ENCODE measurements at places on chromosomes 6 and 20.

- no peak for DNase-seq
Measured at GRCh38 chr6:169407325-169407724, 153.7 kb upstream of the THBS2 start.

GRCh38 chr20:49308875-49309274 is 31.0 kb upstream of the ZNFX1 start:
- DNase-seq: no peak

DNA sequence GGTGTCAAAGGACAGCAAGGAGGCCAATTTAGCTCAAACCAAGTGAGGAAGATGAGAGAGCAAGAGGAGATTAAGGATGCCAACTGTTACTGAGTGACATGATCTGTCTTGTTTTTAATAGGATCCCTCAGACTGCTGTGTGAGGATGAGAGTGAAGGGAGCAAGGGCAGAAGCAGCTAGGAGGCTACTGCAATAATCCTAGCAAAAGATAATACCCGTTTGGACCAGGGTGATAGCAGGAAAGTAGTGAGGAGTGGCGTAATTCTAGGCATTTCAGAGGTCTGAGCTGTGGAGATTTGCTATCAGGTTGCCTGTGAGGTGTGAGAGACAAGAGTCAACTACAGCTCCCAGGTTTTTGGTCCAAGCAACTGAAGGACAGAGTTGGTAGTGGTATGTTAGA is 14.7 kb downstream of the UBE2V1 start:
- DNase-seq: no peak

DNA sequence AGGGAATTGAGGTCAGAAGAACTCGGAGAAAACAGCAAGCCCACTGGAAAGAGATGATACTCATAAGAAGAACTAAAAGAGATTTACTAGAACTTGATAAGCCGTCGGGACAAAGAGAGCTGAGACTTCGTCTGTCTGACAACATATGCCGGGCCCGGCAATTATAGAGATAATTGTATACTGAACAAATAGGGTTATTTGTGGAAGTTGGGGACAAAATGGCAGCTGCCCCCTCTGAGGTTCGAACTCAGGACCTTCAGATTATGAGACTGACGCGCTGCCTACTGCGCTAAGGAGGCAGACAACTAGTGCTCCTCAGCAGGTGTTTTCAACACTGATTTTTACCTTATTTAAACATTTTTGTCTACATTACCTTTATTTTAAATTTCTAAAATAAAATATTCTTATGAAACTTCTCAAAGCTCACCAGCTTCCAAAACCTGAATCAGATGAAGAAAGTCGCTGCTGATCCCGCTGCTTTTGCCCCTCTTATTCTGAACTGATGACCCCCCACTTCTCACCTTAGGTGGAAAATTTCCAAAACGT is 29.3 kb upstream of the TRIM27 start:
- peak; percentile 56 for DNase-seq

DNA sequence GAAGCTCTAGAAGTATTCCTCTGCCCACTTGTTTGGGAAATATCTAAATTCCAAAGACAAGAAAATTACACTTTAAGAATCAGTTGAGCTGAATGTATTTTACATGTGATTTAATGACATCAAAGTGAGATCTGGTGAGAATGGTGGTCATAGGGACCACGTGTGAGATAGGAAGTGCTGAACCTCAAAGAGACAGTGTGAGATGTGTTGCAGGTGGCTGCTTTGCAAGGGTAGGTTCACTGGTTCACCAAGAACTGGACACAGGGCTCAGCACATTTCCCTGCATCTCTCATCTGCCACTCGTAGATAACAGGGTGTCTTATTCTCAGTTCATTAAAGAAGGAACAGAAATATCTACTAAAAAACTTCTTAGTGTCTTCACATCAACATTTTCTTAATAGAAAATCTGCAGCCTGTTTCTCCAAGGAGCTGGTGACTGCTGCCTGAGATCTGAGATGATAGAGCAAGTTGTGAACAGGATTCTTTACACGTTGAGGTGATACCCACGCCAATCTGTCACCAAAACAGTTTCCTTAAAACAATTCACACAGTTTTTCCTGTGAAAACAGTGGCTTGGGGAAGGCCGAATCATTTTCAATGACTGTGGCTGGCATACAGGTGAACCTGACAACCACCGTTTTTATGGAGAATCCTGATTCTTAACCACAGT is 7.2 kb downstream of the CCR6 start:
- DNase-seq: no peak

GRCh38 chr6:137673603-137674002 is 179.4 kb upstream of the OLIG3 start:
- DNase-seq: no peak

- no peak for DNase-seq
Measured at GRCh38 chr6:73798592-73798991, 102.6 kb downstream of the CD109 start.

DNA sequence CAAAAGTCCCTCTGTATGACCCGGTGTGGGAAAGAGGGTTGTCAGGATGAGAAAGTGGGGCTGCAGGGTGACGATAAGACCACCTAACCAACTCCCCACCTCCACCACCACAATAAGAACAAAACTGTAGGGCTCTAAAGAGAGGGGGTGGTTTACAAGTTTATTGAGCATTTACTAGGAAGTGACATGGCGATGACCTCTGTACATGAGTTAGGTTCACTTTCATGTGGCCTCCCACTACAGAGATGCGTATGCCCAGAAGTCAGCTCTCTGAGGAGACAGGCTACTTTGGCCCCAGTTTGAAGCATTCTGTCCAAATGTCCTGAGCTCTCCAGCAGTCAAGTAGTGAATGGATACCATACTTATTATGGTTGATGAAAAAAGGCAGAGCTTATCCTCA is 28.7 kb upstream of the PI16 start:
- DNase-seq: no peak

Measured in common myeloid progenitor, CD34-positive (primary cell).